GM12878 (cell line): ENCODE measurements at places on chromosomes 1 and 21.

GRCh38 chr1:101907264-101907663 lies 89.5 kb downstream of the OLFM3 start:
- no peak for DNase-seq

DNA sequence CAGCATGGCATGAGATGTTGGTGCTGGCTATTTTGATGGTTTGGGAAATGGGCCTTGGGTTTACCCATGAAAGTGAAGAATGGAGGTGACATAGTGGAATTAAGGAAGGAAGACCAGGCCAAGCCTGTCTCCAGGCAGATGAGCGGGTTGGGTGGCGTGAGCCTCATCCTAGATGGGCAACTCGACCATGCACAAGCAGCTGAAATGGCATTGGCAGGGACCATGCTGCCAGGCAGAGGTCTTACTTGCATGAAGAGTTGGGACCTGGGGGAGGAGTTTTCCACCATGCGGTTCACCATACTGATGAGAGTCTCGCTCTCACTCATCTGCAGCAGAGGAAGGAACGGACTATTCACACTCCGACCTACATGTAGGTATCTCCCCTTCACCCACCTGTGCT lies 37.5 kb upstream of the GOLT1A start:
- no peak for DNase-seq

- peak; percentile 70 for DNase-seq
These were observed 56.8 kb downstream of the ZBTB17 start for GRCh38 chr1:15918962-15919715.

DNA sequence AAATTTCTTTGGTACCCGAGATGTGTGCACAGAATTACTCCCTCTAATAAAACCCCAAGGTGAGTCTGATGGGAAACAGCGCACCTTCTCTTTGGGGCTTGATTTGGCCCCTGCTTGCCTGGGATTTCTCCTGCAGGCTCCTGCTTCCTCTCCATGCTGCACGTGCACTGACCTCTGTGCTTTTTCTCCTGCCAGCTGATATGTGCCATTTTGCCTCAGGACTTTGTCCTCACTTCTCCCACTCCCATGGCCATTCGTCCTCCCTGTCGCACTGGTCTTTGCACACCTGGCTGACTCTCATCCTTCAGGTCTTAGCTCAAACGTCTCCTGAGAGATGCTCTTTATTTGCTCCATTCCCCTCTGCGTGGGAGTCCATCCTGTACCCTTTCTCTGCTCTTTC lies 1.2 kb downstream of the CBR1 start:
- DNase-seq = no peak

DNA sequence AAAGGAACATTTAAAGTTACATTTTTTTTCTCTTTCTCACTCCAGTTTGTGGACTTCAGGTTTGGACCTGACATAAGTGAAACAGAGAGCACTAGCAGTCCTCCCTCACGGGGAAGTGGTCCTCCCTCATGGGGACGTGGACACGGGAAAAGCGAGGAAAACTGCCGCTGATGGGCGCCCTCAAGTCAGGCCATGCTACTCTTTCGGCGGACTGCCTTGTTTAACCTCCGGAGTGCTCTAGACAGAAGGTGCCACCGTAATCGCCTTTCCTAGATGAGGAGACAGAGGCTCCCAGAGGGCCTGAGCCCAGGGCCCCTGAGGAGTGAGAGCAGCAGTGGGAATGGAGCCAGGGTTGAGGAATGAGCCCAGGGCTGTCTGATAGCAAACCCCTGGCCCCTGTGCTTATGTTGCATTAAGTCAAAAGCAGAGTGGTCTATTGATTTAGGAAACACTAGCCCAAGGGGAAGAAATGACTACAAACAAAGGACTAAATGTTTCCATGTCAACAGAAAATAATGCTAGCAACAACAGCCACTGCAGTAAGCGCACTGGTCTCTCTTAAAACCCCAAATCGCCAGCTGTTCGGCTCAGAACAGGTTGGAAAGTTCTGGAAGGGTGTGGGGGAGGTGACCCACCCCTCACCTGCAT lies 84.1 kb downstream of the DMRTB1 start:
- DNase-seq = no peak

DNA sequence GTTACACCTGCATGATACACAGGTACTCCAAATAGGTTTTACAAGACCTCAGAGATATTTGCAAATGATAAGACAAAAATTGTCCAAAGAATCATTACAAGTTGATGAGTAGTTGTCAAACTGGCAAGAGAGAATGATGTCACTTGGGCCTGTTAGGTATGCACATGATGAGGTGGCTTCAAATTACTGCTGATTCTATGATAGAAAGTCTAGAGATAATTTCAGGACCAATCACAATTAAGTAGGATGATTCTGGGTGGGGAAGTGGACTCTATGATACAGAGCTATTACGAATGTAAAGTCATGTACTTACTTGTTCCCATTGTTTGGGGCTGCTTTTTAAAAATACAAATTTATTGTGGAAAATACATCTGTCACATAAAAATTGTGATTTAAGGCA lies 5.2 kb upstream of the SPRR1B start:
- DNase-seq = no peak

DNA sequence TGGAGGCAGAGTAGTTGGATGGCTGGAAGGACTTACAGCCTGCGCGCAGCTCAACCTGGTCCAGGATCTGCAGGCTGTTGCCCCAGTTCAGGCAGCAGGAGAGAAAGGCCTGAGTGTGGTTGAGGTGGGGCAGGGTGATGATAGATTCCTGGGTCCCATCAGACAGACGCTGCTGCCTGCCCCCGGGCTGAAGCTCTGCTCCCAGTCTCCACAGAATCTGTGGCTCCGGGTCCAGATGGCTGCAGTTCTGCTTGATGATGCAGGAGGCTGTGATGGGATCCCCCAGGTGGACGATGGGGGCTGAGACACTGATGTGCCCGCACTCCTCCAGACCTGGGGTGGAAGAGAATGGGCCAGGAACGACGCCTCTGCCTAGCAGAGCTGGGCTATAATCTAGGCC lies 7.4 kb downstream of the CSF3R start:
- DNase-seq = no peak

DNA sequence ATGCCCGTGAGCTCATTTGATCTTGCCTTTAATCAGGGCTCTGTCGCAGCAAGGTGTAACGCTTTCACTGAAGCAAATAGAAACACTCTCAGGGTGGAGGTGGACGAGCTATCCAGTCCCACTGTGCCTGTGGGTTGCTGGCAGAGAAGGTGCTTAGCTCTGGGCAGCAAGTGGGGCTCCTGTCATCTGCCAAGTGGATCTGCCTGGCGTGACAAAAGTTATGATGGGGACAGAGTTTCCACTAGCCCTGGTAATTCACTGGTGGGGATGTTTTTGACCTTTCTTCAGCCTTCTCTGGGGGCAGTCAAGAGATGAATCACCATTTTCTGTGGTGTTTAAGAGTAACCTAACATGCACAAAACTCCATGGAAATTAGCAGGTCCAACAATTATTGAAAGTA lies 71.3 kb upstream of the EDEM3 start:
- no peak for DNase-seq

DNA sequence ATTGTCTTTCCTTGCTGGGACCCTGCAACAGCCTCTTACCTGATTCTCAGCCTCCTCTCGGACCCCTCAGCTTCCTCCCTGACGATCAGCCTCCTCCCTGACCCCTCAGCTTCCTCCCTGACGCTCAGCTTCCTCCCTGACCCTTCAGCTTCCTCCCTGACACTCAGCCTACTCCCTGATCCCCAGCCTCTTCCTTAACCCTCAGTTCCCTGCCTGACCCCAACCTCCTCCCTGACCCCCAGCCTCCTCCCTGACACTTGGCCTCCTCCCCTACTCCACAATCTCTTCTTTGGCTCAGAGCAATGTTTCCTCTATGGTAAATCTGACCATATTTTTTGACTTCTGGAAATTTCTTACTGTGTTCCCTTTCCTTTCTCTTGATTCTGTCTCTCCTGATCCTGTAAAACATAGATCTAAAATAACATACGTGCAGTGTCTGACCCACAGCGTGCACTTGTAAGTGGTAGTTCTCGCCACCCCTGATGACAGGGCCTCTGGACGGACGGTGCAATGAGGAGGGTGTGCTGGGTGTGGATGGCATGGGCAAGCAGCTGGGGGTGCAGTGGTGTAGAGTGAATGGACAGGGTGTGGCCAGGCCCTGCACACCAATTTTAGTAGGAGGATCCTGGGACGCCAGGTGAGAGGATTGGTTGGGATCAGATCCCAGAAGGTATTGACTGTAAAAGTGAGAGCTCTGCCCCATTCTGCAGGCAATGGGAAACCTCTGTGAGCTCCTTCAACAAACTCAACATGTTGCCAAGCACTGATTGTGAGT lies 264.1 kb downstream of the FOXD2 start:
- no peak for DNase-seq

DNA sequence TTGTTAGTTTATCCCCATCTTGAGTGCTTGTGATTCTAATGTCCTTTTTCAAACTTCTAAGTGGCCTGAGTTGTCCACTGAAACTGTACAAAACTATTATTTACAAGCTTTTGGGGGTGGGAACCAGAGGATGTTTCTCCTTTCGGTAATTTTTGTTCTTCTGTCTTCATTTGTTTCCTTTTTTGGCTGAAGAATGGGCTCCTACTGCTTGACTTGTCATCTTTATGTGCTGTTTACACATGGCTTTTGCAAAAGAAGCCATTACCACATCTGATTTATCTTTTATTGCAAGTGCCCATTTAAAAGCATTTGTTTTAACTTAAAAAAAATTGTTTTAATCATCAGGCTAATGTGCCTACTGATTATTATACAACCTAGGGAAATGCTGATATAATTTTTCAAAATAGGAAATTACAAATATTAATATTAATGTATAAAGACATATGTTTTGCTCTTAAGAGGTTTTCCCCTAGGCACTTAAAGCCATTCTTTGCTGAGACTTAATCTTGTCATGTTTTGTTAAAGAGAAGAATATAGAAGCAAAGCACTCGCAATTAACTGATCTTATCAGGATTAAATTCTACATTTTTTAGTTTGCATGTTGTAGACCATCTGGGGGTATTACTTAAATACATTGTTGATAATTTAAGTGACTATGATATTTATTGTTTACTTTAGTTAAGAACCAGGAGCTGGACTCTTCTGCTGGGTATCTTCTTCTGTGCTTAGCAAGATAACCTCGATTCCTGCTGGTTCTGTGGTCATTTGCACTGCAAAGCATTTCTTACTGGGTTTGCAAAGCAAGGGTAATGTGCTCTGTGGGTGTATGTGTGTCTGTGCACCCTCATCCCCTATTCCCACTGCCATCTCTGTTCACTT lies 40.1 kb downstream of the TMEM200B start:
- no peak for DNase-seq

- no peak for DNase-seq
These were observed 13.1 kb downstream of the S100A10 start for GRCh38 chr1:151980287-151981177.

- DNase-seq = no peak
These were observed 9.7 kb upstream of the LYST start for GRCh38 chr1:235876402-235876841.

DNA sequence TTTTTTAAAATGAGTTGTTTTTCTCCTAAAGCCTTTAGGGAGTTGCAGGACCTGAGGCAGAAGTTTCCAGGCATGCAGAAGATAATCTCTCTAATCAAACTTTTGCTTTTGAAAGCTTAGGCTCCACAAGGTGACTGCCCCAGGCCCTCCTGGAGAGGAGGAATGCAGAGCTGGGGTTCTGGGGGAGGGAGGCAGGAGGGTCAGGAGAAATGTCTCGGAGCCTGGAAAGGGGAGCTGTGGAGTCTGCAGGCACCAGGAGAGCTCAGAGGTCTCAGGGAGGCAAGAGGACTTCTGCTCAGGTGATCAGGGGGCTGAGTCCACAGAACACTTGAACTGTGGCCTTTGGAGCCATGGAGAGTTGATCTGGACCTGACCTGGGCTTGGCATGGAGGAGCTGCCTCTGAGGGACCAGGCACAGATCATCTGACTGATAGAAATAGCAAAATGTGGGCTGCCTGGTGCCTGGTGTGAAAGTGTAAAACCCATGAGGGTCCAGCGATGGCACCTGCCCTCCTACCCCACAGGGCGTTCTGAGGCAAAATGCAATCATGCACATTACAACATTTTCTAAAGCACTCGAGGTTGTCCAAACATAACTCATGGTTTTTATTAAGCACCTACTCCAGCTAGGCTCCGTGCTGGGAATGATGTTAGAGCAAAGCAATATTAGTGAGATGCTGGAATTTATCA lies 10.0 kb upstream of the ABCG1 start:
- DNase-seq = no peak

DNA sequence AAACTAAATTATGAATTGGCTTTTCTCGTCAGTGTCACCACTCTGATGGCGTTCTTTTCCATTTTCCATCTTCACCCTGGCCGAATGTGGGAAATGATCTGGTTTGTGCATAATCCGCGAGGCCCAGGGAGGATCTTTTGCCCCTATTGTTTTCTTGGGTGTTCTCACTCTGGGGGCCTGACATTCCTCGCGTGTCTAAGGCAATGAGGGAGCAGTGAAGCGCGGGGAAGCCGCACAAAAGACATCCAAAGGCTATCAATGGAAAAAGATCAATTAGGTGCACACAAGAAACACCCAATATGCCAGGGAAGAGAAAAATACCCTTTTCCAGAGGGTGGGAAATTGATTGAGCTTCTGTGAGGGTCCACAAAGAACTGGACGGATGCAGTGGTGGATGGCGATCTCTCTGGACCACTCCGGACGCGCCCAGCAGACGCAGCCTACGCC lies 941 bp upstream of the C1orf21 start:
- DNase-seq = no peak

DNA sequence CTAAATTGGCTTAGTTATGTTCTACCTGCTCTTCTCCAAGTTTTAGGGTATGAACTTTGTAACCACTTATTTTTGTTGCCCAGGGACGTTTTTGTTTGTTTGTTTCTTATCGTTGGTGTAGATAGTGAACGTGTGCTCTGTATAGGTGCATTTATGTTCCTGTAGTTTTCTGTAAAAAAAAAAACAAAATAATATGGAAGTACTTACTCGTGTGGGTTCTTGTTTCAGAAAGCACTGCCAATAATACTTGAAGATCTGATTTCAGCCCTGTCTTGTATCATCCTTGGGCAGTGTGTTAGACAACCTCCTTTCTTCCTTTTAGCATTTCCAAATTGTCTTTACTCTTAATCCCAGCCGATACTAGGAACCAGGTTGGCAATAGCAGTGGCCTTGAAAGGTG lies 4.4 kb downstream of the FAM20B start:
- no peak for DNase-seq

DNA sequence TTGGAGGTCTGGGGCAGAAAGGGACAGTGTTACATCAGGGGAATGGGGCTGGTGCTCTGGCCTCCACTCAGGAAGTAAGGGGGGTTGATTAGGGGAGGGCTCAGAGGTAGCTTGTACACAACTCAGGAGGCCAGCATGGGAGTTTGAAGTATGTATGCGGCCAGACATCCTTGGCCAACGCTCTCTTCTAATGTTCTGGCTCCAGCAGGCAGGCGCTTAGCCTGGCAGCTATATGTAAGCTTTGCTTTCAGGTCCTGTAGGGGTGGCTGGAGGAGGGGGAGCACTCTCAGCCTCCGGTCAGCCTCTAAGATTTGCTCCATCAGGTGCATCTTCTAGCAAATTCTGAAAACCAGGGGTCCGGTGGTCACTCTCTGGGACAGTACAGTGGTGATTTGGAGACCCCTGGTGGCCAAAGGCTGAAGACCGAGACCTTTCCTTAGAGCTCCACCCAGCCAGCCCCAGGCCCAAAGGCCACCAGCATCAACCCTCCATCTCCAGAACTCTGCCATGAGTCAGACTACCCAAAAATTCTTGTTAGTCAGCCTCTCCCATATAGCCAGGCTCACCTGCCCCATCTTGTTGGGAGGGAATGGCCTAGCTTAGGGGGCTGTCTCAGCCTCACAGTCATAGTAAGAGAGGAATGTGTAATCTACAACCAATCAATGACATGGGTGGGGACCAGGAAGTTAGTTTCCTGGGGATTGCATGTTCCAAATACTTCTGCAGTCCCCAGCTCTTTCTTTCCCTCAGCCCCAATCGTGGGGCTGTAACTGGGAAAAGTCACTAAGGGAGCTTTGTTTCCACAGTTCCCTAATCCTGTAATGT lies 9.7 kb upstream of the COL8A2 start:
- no peak for DNase-seq

GRCh38 chr1:152519851-152520250 lies 5.6 kb downstream of the CRCT1 start:
- no peak for DNase-seq
